SW 1271 (cell line): ENCODE measurements at places on chromosomes 2 and 18.
A peak's percentile ranks its signal among the peaks of the same experiment; 100 is the strongest.

DNA sequence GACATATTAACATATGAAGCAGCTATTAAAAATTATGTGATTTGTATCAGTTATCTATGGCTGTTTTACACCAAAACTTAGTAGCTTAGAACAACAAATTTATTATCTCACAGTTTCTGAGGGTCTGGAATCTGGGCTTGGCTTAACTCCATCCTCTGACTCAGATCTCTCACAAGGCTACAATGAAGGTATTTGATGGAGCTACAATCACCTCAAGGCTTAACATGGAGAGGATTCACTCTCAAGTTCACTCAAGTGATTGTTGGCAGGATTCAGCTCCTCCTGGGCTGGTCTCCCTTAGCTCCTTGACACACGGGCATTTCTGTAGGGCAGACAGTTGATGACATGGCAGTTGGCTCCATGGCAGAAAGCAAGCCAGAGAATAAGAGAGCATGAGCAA is 133.0 kb upstream of the SLC14A2 start:
- DNase-seq, result no peak

GRCh38 chr2:1476617-1477195 is 63.4 kb downstream of the TPO start:
- no peak for DNase-seq

DNA sequence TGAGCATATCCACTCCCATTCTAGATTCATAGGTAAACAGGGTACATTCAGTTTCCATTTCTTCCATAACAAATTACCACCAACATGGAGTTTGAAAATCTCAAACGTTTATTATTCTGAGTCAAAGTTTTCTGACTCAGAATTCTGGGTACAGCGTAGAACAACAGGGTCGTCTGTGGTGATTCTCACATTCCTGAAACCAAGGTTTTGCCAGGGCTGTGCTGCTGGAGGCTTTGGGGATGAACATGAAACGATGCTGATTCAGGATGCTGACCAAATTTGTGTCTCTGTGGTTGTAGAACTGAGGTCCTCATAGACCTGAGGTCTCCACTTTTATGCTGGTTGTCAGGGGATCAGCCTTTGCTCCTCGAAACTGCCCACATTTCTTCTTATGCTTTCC is 255.7 kb downstream of the DSEL start:
- no peak for DNase-seq

- no peak for DNase-seq
Observed at GRCh38 chr2:20781656-20782265, 41.1 kb downstream of the LDAH start.

GRCh38 chr2:134395779-134396178 is 141.9 kb downstream of the MGAT5 start:
- DNase-seq, result no peak

DNA sequence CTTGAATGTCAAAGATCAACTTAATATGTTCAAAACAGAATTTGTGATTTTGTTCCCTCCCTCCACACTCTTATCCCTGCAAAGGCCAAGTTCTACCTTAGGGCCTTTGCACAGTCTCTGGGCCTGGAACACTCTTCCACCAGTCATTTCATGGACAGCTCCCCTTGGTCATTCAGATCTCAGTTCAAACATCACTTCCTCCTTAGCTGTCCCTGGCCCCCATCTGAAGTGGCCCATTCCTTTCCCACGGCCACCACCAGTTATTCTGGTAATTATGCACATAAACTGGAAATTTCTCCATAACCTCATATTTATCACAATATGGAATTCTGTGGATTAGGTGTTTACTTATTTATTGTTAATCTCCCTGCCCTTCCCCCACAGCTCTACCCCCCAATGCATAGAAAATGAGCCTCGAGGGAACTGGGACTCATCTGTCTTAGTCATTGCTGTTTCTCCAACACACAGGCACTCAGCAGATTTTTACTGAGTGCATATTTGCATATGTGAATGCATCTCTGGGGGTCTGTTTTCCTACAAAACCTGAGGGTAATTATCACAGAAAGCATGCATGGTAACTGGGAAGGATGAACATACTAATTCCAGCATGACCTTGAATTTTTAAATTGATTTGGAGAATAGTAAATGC is 35.5 kb upstream of the SPTBN1 start:
- no peak for DNase-seq

DNA sequence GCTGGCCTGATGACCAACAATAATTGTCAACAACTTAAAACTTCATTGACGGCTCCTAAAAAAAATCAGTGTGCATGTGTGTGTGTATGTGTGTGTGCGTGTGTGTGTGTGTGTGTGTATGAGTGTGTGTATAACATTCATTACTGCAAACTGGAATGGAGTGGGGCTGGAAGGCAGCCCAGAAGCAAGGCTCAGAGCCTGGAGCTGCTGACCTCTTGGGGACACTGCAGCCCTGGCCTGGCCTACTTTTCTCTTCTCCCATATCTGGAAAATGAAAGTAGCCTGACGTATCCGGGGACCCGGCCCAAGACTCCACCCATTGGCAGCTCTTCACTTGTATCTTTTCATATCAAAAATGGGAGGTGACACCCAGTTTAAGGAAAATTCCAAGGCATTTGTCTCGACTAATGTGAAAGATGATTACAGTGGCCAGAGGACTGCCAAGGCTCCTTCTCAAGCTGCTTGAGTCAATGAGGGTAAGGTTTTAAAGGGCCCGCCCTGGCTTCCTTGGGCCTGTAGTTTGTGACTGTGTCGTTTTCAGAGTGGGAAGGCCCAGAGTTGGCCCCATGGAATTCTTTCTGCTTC is 72.4 kb upstream of the IL1R1 start:
- no peak for DNase-seq

DNA sequence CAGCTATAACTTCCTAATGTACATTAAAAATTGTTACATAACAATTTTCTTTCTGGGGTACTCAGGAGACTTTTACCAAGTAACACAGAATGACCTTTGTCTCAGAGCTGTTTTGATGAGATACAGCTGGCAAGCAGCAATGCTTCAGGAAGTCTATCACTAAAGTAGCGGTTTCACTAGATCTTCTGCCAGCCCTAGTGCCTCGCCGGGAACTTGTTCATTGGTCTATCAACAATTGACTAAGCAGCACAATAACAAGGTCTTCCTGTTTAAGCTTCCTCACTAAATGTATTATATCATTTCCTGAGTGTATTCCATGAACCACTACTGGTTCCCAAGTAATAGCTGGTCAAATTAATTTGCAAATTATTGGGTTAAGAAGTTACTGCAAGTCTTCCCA is 69.2 kb downstream of the TRIP12 start:
- DNase-seq, result no peak

- no peak for DNase-seq
Observed at GRCh38 chr18:34870555-34871310, 160.6 kb downstream of the DTNA start.

DNA sequence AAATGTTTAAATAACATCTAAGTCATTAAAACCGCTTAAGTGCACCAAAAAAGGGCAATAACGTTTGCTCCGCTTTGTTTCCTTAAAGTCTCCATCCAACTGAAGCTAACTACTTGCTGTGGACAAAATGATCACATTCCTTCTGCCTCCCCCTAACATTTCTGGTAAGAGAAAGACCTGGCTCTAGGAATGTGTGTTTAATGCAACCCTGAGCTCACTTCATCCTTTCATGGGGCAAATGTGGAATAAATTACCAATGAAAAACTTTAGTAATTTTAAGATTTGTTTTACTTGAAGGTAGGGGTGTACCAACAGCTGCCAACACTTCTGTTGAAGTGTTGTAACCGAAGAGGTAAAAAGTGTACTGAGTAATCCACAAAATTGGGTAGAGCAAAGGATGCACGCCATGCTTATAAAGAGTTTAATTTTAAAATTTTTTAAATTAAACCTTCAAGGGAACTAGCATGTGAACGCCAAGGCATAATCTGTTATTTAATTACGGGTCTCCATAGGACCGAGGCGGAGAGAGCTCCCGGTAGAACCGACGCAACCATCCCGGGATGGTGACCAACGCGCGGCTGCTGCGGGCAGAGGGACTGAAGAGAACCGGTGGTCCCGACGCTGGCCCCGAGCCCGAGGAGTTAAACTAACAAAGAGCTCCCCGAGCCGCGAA is 1.1 kb downstream of the HNRNPLL start:
- peak; percentile 25 for DNase-seq

DNA sequence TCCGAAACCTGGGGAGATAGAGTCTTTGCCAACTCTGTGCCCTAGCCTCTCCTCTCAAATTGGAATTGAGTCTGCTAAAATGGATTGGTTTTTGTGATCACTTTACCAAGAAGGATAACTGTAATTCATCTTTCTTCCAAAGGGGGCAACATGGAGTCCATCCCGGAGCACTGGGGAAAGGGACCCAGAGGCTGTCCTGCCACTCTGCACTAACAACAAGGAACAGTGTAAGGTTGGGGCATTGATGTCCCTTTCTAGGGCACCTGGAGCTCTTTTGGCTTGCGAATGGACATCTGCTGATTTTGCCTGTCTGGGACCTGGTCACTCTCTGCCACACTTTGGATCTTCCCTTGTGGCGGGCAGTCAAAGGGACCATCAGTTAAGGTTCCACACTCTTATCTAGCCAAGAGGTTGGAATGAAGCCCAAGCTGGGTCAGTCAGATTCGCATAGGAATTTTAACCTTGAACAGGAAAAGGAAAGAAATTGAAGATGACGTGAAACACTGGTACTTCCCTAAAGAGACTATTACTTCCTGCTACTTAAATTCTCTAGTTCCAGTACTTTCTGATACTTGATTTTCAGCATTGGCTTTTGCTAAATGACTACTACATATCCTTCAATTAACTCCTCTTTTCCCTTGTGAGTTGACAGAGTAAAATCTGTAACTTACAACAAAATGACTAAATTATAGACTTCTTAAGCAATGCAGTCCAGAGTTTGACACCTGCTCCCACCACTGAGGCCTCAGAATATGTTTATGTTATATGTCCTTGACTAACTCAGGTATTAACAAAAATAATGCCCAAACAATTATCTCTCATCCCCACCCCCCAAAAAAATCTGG is 64.7 kb upstream of the KLF7 start:
- no peak for DNase-seq

- no peak for DNase-seq
Observed at GRCh38 chr2:204748286-204748685, 203.0 kb downstream of the PARD3B start.

- DNase-seq, result no peak
Observed at GRCh38 chr2:66805016-66805865, 370.3 kb downstream of the MEIS1 start.

DNA sequence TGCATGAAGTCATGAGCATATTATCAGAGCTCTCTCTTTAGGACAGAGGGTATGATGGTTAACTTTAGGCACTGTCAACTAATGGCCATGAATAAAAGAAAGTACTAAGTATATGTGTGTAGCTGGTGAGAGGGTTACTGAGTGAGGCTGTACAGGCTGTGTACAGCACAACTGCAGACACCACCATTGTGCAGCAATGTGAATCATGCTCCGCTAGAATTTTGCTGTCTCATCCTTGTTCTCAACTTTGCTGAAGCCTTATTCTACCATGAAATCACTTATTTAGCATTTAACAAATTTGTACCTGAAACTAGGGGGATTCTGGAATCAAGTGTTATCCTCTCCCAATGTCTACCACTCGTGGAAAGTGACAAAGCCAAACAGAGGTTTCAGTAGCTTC is 414.9 kb downstream of the PLCL1 start:
- no peak for DNase-seq

- no peak for DNase-seq
Observed at GRCh38 chr18:28153485-28154065, 23.4 kb downstream of the CDH2 start.

DNA sequence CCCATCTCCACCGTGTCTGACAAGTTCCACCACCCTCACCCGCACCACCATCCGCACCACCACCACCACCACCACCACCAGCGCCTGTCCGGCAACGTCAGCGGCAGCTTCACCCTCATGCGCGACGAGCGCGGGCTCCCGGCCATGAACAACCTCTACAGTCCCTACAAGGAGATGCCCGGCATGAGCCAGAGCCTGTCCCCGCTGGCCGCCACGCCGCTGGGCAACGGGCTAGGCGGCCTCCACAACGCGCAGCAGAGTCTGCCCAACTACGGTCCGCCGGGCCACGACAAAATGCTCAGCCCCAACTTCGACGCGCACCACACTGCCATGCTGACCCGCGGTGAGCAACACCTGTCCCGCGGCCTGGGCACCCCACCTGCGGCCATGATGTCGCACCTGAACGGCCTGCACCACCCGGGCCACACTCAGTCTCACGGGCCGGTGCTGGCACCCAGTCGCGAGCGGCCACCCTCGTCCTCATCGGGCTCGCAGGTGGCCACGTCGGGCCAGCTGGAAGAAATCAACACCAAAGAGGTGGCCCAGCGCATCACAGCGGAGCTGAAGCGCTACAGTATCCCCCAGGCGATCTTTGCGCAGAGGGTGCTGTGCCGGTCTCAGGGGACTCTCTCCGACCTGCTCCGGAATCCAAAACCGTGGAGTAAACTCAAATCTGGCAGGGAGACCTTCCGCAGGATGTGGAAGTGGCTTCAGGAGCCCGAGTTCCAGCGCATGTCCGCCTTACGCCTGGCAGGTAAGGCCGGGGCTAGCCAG is 1.2 kb downstream of the ONECUT2 start:
- DNase-seq, result no peak

GRCh38 chr2:189960346-189960745 is 102.2 kb downstream of the MSTN start:
- no peak for DNase-seq

- no peak for DNase-seq
Observed at GRCh38 chr2:202112041-202112440, 39.0 kb downstream of the KIAA2012 start.

GRCh38 chr18:48405978-48406377 is 3.2 kb downstream of the ZBTB7C start:
- DNase-seq, result no peak

DNA sequence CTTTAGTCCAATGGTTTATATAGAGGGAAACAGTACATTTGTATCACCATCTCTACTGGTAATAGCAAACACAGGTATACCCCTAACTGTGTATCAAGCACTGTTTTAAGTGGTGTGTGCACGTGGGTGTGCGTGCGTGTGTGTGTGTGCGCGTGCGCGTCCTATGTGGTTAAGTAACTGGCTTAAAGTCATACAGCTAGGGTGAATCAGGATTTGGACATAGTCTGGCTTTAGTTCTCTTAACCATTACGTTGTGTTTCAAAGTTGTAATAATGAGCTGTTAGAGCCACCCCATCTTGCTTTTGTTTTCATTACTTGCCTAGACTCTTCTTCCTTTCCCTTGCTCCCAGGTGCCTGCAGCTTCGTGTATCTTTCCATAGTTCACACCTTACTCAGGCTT is 2.1 kb downstream of the HADHB start:
- no peak for DNase-seq

DNA sequence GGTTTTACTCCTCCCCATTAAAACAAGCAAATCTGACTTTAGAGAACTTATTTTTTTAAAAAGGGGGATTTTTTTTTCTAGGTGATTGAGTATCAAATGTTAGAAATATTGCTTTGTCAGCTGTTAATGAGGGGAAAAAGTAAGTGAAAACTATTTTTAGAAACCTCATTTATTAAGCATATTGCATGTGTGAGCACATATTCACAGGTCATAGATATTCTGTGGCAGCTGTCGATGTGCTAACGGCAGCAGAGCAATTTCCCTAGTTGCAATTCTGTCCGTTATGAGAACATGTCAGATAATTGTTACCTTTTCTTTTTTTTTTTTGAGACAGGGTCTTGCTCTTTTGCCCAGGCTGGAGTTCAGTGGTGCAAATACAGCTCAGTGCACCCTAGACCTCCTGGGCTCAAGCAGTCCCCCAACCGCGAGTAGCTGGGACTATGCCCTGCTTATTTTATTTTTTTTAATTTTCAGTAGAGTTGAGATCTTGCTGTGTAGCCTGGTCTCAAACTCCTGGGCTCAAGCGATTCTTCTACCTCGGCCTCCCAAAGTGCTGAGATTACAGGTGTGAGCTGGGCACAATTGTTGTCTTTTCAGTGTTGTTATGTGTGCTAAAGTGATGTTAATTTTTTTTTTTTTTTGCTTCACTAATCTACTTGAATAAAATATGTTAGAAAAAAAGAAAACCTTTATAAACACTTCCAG is 69.8 kb downstream of the MTA3 start:
- DNase-seq, result no peak
